HAP-1 (cell line): ENCODE measurements at places on chromosomes 6 and 20.

DNA sequence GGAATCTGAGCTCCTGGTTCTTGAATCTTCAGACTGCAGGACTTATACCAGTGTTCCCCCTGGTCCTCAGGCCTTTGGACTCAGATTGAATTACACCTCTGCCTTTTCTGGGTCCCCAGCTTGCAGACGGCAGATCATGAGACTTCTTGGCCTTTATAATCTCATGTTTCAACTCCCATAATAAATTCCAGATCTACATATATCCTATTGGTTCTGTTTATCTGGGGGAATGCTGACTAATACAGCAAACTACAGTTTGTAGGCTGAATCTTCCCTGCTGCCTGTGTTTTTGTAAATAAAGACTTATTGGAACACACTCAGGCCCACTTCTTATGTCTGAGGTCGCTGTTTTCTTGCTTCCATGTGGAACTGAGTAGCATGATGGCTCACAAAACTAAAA, 184.7 kb downstream of the HDGFL1 start:
- DNase-seq, result no peak

DNA sequence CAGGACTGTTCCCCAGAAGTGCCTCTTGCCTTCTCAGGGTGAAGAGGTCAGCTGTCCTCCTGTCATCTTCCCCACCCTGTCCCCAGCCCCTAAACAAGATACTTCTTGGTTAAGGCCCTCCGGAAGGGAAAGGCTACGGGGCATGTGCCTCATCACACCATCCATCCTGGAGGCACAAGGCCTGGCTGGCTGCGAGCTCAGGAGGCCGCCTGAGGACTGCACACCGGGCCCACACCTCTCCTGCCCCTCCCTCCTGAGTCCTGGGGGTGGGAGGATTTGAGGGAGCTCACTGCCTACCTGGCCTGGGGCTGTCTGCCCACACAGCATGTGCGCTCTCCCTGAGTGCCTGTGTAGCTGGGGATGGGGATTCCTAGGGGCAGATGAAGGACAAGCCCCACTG, 9.8 kb downstream of the PI16 start:
- no peak for DNase-seq

DNA sequence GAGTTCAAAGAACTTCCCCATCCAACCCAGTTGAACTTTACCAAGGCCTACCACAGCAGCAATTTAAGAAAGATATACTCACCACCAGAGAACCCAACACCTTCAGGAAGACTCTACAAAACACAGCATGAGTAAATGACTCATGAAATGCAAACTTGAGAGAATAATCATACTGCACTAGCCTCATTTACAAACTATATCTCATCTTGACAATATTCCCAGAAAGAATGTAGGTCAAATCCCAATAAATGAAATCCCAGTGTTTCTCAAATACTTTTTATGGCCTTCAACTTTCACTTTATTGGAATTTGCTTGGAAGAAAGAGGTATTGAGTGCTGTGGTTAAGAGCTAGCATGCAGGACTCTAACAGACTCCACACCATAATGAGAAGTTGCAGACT, 60.0 kb downstream of the FYN start:
- DNase-seq, result no peak

DNA sequence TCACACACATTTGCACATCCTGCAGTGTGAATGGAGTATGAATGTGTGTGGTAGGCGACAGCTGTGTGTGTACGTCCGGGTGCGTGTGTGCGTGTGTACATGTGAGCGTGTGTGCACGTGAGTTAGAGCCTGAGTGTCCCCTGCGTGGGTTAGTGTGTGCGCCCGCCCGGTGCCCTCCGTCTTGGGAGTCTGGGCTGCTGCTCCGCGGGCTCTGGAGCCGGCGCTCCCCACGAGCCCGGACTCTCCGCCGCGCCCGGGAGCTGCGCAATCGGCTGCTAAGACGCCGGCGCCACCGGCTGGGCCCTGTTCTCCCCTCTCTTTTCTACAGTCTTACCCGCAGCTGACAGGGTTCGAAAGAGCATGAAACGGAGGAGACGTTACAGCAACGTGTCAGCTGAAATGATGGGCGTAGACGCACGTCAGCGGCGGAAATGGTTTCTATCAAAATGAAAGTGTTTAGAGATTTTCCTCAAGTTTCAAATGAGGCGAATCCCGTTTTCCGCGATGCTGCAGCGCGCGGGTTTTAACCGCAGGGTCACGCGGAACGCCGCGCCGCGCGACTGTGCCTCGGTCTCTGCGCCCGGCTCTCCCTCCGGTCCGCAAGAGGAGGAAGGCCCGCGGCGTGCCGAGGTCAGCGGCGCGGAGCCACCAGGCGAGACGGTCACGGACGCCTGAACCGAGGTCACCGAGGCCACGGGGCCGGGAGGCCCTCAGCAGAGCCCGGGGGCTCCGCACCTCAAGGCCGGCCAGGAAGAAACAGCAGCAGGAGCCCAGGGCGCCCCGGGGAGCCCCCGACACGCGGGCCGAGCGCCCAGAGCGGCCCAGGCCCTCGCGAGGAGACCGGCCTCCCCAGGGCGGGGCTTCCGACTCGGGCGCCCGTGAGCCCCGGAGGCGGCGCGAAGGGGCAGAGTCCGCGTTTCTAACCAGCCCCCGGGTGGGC, 95.3 kb upstream of the BHLHE23 start:
- no peak for DNase-seq

- peak; percentile 73 for DNase-seq
Observed at GRCh38 chr6:27293436-27294098, 18.5 kb downstream of the POM121L2 start.

GRCh38 chr20:50371878-50372769, 138.1 kb upstream of the PTPN1 start:
- no peak for DNase-seq

DNA sequence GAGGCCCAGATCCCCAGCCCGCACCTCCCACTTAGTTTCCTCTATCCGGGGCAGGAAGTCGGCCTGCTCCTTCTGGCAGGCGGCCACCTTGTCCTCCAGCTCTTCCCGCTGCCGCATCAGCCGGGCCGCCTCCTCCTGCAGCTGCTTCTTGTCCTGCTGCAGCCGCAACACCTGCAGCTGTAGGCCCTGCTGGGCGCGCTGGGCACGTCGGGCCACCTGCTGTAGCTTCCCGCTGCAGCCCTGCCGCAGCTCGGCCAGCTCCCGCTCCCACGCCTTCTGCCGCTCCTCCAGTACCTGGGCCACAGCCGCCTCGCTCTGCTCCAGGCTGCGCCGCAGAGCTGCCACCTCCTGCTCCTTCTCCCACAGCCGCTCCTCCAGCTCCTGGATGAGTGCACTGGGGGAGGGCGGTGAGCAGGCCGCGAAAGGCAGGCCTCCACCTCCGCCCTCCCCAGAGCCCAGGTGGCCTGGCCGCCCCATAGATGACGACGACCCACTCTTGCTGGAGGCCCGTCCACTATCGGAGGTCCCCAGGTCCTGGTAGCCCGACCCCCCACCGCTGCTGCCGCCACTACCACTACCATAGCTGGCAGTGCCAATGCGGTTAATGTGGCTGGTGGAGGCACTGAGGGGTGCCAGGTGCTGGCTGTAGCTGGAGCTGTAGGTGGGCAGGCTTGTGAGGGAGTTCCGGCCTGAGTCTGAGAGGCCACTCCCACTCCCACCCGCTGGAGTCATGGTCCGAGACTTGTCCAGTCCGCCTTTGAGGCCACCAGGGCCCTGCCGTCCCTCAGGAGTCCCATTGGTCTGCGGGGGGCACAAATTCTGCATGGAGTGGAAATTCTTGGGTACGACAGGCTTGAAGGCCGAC, 6.0 kb upstream of the FASTKD5 start:
- no peak for DNase-seq

GRCh38 chr20:10454151-10454750, 19.1 kb downstream of the SLX4IP start:
- DNase-seq, result no peak

DNA sequence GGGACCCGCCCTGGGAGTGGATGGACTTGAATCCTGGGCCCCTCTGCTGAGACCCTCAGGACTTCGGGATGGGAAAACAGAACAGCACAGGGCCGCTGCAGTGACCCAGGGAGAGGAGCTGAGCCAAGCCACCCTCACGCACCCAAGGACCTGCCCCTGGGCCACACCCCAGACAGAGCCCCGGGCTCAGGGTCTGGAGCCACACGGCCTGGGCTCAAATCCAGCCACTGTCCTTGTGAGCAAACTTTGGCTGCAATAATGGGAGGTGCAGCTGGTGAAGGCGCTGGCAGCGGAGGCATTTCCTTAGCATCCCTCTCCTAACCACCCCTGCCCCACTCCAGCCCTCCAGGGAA, 207.7 kb downstream of the PREX1 start:
- no peak for DNase-seq

GRCh38 chr6:153160221-153160620, 29.1 kb upstream of the RGS17 start:
- DNase-seq, result no peak

GRCh38 chr6:87093651-87094050, 1.3 kb downstream of the CGA start:
- no peak for DNase-seq

DNA sequence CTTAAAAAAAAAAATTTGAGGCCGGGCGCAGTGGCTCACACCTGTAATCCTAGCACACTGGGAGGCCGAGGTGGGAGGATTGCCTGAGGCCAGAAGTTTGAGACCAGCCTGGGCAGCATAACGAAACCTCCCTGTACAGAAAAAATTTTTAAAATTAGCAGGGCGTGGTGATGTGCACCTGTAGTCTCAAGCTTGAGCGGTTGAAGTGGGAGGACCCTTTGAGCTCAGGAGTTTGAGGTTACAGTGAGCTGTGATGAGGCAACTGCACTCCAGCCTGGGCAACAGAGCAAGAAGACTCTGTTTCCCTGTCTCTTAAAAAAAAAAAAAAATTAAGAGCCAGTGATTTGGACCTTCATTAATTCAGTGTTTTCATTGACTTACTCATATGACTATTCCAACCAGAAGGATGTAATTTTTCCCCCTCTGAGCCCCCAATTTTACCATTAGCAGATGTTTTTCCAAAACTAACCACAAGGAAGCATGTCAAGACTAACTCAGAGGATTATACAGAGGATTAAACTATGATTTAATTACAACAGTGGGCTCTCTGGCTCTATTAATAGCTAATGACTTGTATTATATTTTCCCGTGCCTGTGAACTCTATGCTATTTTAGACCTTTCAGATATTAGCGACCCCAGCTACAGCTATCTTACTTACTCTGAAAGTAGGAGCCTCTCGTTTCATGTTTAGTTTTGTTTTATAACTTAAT, 75.1 kb downstream of the ARID1B start:
- no peak for DNase-seq

DNA sequence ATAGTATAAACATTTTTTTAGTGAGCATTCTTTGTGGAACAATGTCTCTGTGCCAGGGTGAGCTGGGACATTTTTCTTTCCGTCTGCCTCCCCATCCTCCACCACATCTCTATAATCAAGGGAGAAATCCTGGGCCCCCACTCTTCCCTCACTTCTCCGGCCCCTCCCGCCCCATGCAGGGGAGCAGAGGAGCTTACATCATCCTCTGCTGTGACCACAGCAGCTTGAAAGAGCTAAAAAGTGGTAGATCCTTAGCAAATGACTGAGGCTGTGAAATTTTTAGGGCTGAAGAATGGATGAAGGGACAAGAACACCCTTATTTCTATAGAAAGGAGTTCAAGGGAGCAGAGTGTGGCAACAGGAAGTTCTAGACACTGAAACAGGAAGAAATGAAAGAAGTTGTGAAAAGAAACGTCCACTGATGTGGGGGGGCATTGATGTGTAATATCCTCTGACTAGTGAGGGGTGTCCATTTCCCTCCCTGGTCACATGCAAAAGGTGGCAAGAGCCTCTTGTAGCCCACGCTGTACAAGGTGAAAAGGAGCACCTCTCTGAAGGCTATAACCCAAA, 380.3 kb upstream of the JARID2 start:
- no peak for DNase-seq

GRCh38 chr6:106122306-106122918, 36.3 kb downstream of the PRDM1 start:
- no peak for DNase-seq

GRCh38 chr6:14665827-14666724, 548.5 kb downstream of the CD83 start:
- DNase-seq, result no peak

DNA sequence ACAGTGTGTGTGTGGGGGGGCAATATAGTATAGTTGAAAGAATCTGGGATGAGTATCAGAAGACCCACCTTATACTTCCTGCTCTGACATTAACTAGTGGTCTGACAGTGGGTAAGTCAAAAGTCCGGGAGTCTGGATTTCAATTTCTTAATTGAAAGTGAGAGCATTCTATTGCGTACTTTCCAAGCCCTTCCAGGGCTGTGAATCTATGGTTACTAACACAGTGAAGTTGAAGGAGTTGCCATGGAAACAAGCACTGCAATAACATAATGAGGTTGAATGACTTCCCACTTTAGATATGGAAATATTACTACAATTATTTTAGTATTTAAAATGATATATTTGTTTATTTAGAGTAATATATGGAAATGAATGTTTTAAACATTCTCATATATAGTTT, 80.2 kb downstream of the MLIP start:
- peak; percentile 19 for DNase-seq

DNA sequence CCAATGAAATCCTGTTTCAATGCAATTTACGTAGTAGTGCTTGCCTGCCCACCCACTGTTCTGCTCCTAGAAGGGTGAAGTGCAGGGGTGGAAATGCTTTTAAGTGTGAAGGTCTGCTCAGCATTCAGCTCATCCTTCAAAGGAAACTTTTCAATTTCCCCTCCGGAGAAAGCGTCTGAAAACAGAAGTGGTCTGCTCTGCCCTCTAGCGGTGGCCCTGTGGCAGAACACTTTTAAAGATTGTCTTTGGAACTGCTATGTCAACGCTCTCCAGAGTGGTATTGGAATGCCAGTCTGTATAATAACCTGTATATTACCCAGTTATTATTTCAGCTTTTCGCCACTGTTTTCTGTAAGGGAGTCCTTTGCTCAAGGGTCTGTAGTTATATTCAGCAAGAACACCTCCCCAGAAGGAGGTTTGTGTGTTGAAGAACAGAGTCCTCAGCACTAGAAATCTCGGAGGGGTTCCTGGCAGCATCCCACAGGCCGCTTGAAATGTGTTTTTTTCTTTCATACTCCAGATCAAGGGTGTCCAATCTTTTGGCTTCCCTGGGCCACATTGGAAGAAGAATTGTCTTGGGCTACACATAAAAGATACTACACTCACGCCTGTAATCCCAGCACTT, 63.1 kb upstream of the KLHL31 start:
- peak; percentile 78 for DNase-seq

GRCh38 chr20:19802492-19803158, 44.6 kb downstream of the RIN2 start:
- no peak for DNase-seq

DNA sequence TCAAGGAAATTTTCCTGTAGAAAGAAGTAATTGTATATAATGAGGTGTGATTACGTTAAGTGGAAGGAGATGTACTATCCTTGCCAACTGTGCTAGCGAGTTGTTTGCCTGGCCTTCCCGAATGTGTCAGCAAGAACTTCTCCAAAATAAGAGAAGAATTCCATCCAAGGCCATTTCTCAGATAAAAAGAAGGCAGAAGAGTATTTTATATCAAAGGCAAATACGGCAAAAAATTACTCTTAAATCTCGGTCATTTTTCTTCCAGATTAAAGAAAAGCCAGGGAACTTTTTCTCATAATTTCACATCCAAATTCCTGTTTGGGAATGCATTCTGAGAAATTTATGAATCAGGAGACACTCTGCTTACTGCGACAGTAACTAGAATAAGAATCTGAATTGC, 290.6 kb downstream of the CBLN4 start:
- DNase-seq, result no peak
